Dermis microvascular lymphatic vessel endothelial cell (primary cell): ENCODE measurements at places on chromosomes 11 and 22.

DNA sequence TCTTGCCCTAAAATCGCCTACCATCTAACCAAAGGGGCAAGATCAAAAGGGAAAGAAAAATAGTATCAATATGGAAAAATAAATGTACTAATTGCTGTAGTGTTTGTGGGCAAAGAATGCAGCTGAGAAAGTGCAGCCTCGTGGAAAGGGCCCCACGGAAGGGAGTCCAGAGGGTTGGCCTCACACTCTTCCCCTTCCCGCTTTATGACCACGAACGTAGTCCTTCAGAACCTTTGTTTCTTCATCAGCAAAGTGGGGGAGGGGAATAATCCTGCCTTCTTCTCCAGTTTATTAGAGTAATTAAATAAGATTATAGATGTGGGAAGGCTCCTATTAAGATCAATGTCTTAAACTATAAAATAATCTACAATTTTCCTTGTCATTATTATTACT, 41.0 kb downstream of the FLI1 start:
- no peak for DNase-seq

- no peak for DNase-seq
Measured at GRCh38 chr11:43952401-43953342, 10.2 kb downstream of the C11orf96 start.

DNA sequence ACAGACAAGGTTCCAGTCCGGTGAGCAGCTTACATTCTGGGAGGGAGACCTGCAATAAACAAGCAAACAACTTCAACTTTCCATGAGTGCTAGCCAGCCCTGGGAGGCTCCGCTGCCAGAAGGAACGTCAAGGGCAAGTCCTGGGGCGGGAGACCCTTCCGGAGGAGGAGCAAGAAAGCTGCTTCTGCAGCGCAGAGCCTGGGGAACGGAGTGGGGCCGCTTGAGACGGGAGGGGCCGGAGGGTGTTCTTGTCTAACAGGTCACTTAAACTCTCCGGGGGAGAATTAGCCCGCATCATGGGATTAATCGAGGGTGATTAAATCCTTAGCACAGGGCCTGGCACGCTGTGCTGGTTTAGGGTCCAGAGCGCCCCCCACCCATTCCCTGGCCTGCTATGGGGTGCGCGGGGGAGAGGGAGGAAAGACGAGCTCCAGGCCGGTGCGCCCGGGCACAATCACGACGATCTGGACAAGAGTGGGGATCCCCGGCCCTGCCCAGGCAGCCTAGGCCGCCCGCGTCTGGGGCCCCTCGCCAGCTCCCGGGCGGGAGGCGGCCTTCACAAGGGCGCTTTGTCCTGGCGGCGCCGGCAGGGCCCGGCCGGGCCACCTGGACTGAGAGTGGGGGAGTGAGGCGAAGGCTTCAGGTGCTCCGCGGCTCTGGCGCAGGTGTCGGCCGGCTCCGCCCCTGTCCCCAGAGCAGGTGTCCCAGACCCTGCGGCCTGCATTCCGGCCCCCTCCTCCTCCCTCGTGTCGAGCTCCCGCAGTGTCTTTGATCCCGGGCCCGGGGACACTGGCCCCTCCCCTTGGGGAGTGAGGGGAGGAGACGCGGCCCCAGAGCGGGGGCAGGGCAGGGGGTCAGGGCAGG, 663 bp upstream of the LARGE2 start:
- no peak for DNase-seq

DNA sequence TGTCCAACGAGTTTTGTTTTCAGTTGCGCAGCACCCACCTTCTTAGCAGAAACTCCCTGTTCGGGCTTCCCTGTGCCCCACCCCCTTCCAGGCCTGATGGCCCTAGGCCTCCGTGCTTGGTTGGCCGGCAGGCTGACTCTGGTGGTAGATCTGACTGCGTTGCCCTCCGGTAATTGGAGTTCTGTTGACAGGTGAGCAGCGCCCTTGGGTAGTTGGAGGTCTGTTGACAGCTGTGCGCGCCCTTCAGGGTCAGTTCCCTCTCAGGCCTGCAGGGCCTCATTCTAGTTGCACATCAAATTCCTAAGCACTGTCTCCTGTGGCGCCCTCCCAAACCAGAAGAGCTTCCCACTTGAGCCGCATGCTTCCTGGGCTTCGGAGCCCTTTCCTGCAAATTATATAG, 776 bp downstream of the DGCR6 start:
- no peak for DNase-seq

DNA sequence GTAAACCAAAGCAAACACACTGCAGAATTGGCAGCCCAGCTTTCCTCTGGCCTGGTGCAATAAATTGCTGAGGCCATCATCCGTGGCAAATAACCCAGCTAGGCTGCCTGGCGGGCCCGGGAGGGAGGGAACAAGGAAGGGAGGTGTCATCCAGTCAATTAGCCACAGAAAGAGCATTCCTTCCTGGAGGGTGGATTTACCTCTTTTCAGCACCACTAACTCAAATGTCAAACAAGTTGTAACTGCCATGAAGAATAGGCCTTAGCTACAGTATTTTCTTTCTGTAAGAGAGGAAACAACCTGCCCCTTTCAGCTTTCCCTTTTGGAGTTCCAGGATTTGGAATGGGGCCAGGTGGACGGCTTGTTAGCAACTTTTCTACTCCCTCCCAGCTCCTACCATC, 163.8 kb upstream of the BDNF start:
- no peak for DNase-seq

- DNase-seq, result no peak
Measured at GRCh38 chr22:38490915-38491314, 15.2 kb downstream of the DDX17 start.

DNA sequence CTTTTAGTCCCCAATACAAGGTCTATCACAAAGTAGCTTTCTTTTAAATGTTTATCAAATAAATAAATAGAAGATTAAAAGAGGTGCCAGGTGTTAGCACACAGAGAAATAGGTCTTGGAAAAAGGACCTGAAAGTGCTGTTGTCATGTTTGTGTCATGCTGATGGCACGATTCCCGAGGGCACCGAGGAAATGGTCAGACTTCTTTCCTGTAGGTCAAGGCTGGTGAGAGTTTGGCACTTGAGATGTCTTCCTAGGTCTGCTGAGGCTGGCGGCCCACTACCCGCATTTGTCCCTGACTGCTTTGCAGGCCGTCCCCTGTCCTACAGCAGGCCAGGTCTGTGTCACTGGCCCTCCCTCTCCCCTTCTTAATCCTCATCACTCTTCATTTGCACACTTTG, 112.1 kb downstream of the ATXN10 start:
- no peak for DNase-seq

- no peak for DNase-seq
Measured at GRCh38 chr11:121553806-121554205, 101.0 kb upstream of the SORL1-AS1 start.
